ENCODE measurements at places on chromosomes 7 and 10. TPM values are rescaled to one million over a fixed set of nuclear protein-coding genes. Genes with fewer than 3 reads are reported as not detected.

Gene CAV1
- 22.9 TPM for polyA plus RNA-seq

DNA sequence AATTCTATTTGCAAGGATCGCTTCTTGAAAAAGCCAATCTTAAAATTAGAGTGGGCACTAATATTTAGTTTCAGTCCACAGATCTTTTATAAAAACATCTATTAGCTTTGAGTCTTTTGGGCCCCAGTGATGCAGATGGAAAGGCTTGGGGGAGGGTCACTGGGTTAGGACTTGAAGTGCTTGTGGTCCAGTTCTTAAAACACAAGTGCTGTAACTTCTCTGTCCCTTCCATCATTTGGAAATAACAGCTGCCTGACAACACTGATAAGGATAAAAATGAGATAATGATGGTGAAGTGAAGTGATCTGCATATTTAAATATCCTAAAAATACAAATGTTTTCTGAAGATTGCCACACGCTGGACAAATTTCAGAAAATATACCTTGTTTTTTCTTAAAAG lies 37.1 kb upstream of the ZRANB1 start:
- DNase-seq = no peak

- DNase-seq = no peak
Measured at GRCh38 chr7:28230261-28230660, 49.7 kb upstream of the JAZF1 start.

GRCh38 chr7:154388412-154388811 lies 336.2 kb downstream of the DPP6 start:
- no peak for DNase-seq

GRCh38 chr10:53573498-53573897 lies 800.9 kb upstream of the MBL2 start:
- DNase-seq = no peak

DNA sequence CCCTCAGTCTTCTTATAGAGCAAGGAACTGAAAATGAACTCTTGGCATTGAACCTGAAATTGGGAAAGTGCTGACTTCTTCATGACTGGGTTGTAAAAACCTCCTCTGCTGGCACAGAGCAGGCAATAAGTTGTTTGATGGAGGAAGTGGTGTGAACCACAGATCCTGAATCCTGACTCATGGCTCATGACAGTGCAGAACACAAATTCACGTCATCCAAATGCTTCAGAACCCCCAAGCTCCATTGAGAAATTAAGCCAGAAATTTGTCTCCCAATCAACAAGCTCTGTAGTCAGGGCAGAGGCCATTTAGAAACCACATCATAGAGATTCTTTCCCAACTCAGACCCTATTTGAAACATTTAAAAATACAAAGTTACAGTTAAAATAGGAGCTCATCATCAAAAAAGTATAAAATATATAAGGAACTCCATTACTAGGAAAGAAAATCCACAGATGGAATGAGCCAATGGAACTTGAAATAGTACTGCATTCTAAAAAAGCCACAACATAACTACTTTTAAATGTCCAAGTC lies 10.3 kb upstream of the STK17A start:
- no peak for DNase-seq

DNA sequence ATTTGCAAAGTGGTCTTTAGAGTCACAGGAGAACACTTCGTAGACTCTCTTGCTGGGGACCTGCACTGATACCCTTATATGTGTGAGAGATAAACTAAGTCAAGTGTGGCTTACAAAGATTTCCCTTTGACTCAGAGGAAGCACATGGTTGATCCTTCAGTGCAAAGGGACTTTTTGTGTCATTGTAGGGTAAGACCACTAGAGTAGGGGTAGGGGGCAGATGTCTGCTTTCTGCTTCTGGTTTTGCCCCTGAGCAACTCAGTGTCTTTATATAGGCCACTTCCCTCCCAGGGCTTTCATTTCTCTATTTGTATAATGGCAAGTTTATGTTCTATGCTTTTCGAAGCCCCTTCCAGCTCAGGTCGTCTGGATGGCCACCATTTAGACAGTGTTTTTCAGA lies 281.7 kb downstream of the SORCS3 start:
- no peak for DNase-seq

- no peak for DNase-seq
Measured at GRCh38 chr10:31118556-31118955, 86.9 kb upstream of the ZNF438 start.

Gene STEAP4
- 0.28 TPM for polyA plus RNA-seq
